Fibroblast of skin of scalp (primary cell): ENCODE measurements at places on chromosomes 13 and 19.

DNA sequence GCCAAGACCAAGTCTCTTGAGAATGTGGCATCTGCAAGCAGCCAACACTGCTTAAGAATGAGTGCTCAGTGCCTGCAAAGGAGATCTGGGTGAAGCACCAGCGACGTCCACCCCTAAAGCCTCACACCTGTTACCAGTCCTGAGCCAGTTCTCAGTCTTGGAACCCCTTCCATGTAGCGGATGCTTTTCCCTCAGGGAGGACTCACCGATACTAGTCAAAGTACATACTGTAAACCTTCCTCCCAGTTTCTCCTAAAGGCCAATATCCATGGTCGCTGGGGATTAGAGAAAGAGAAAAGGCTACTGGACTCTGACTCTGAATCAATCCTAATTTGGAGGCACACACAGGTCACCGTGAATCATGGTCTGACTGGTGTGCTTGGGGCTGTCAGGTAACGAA is 4.2 kb upstream of the PTPRH start:
- DNase-seq = no peak

- no peak for DNase-seq
These were observed 17.7 kb downstream of the LIPE start for GRCh38 chr19:42409477-42409876.

DNA sequence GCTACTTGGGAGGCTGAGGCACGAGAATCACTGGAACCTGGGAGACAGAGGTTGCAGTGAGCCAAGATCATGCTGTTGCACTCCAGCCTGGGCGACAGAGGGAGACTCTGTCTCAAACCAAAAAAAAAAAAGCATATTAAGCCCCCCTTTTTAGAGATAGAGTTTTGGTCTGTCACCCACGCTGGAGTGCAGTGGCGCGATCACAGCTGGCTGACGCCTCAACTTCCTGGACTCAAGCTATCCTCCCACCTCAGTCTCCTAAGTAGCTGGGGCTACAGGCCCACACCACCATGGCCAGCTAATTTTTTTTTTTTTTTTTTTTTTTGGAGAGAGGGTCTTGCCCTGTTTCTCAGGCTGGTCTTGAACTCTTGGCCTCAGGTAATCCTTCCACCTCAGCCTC is 34.2 kb upstream of the MAP3K10 start:
- DNase-seq = no peak

DNA sequence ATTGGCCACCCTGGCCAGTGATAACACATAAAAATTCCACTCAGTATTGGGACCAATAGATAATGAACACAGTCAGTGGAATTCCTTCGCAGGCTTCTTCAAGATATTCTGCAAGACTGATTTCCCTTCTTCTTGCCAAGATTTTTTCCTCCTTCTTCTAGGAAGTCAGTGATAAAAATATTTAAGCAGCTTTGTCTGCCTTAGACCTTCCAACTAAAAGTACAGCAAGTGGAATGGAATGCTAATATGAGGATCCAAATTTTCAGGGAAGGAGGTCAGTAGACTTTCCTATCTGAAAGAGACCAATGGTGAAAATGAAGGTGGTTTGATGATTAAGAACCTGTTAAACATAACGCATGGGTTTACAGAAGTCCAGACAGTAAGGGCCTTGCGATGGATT is 9.6 kb downstream of the STARD13 start:
- DNase-seq = peak; percentile 81

- peak; percentile 39 for DNase-seq
These were observed 224.6 kb upstream of the GPC6 start for GRCh38 chr13:93001866-93002461.

DNA sequence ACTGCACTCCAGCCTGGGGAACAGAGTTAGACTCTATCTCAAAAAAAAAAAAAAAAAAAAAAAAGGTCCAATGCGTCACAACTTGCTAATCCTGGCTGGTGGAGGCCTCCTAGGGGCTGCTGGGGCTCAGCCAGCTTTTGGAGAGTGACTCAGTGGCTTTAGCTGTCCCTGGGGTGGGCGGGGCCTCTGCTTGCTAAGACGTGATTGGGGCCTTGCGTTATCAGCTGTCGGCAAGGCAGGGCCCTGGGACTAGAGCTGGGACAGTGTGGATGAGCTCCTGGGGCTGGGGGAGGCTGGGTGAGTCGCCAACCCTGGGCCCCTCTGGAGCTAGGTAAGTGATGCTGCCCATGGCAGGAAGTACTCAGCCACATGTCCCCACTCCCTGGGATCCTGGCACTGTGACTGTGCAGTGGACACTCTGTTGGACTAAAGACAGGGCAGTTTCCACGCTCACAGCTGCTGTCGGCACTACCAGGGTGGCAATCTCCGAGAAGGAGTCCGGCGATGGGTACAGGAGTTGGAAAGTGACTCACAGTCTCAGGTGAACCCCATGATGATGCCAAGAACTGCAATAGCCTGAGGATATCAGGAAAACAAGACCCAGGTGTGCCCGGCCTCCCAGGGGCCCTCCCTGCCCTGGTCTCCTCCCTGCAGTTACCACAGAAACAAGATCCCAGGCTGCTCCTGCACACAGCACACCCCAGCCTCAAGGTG is 32.2 kb downstream of the F2RL3 start:
- peak; percentile 83 for DNase-seq

DNA sequence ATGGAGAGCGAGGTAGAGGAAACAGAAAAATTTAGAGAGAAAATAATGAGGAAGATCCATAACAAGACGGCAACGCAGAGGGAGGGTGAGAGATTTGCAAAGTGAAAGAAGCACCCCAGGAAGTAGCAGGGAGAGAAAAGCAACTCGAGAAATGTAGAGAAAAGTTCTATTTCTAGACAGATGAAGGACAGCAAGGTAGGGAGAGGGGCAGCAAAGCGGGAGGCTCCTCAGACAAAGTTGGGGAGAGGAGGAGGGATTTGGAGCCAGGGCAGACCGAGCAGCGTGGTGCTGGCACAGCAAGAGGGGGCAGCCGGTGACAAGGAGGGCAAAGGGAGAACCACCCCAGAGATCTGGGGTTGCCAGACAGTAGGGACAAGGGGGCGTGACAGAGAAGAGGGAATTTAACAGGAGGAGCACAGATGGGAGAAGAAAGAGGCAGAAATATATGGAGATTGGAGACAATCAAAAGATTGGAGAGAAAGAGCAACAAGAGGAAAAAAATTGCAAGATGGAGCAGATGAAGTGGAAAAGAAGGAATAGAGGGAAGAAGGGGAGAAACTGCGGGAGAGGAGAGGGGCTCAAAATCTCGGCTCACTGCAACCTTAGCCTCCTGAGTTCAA is 989 bp downstream of the ZNF766 start:
- peak; percentile 7 for DNase-seq

- DNase-seq = no peak
These were observed 322.4 kb downstream of the OLFM4 start for GRCh38 chr13:53351021-53351420.

DNA sequence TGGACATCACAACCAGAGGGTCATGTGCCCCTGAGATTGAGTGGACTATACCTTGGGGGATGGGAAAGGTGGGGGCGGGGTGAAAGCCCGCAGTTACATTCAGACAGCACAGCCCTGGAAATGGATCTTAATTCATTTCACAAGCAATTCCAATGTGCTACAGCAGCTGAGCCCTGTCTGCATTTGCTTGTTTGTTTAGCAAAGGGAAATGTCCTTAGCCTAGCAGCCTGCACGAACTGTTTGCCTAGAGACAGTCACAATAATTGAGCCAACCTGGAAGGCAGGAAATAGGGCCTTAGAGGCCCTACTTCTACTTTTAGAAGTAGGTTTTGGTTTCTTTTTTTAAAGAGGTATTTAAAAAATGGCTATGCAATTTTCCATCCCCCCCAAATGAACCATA is 177.3 kb upstream of the KL start:
- no peak for DNase-seq

DNA sequence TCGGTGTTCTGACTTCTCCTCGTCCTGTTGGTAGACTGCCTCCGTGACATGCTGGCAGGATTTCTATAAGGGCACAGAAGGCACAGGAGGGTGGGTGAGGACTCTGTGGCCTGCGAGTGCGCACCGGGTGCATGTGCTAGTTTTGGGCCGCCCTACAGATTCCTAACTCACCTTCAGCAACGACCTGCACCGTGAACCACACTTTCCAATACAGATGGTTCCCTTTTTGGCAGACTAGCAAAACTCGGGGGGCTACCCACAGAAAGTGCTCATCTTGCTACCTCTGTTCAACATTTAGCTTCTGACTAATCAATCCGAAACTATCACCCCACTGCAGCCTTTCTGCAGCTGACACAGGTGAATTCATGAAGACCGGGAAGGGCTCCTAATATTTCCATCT is 14.1 kb upstream of the AMER2 start:
- DNase-seq = no peak

GRCh38 chr19:46514589-46515289 is 19.1 kb upstream of the PNMA8B start:
- DNase-seq = no peak

DNA sequence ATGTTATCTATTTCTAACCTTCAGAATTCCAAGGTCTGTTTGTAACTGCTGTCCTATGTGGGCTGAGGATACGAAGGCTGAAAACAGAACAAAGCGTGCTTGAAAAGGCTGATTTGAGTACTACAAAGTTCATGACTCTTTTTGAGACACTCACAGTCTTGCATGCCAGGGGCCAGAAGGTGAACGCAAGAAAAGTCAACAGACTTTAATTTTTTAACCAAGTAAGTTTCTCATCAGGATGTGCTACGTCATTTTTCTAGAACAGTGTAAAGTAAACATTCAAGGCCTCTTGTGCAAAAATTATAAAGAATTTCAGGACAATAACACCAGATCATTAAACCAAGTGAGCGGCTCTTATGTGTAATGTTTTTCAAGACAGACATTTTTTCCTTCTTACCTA is 163.5 kb downstream of the COG6 start:
- no peak for DNase-seq

DNA sequence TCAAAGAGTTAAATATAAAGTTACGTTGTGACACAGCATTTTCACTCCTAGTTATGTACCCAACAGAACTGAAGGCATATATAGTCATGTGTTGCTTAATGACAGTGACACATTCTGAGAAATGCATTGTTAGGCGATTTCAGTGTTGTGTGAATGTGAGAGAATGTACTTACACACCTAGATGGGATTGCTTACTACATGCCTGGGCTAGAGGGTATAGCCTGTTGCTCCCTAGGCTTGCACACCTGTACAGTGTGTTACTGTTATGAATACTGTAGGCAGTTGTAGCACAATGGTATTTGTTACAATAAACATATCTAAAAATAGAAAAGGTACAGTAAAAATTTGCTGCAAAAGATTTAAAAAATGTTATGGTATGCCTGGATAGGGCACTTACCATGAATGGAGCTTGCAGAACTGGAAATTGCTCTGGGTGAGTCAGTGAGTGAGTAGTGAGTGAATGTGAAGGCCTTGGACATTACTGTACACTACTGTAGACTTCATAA is 89.2 kb downstream of the DHRS12 start:
- peak; percentile 72 for DNase-seq

GRCh38 chr19:29988351-29988750 is 46.3 kb downstream of the URI1 start:
- DNase-seq = no peak

- no peak for DNase-seq
These were observed 413.9 kb downstream of the KLF12 start for GRCh38 chr13:73720216-73720840.

GRCh38 chr13:76790980-76791819 is 95.0 kb downstream of the KCTD12 start:
- DNase-seq = no peak

DNA sequence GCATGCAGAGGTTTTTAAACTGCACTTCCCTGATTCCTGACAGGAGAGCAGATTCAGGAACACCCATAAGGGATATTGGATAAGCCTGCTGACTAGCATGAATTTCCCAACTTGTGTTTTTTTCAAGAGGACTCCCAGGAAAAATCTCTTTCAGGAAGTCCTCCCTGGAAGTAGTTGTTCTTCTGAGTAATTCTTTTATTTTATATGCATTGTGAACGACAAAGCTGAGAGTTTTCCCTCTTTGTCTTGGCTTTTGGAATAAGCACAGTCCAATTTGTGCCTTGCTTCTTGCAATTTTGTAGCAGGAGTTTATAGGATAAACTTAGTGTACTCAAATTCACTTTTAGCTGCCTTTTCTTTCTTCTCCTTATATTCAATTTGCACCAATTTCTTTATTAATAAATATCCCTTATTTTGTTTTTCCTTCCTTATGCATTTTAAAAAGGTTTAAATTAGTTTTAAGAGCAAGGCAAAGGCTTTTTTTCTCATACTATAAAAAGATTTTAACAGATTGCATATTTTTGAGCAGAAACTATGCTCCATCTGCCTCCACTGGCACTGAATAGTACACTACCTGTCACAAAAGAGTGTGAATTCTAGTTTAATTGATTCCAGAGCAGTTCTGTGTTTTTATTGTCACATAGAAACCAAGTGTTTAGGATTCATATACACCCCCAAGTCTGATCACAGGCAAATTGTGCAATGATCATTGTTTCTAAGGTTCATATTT is 543.3 kb upstream of the SPRY2 start:
- DNase-seq = no peak

- peak; percentile 59 for DNase-seq
These were observed 63.4 kb downstream of the KCTD12 start for GRCh38 chr13:76822698-76823267.

DNA sequence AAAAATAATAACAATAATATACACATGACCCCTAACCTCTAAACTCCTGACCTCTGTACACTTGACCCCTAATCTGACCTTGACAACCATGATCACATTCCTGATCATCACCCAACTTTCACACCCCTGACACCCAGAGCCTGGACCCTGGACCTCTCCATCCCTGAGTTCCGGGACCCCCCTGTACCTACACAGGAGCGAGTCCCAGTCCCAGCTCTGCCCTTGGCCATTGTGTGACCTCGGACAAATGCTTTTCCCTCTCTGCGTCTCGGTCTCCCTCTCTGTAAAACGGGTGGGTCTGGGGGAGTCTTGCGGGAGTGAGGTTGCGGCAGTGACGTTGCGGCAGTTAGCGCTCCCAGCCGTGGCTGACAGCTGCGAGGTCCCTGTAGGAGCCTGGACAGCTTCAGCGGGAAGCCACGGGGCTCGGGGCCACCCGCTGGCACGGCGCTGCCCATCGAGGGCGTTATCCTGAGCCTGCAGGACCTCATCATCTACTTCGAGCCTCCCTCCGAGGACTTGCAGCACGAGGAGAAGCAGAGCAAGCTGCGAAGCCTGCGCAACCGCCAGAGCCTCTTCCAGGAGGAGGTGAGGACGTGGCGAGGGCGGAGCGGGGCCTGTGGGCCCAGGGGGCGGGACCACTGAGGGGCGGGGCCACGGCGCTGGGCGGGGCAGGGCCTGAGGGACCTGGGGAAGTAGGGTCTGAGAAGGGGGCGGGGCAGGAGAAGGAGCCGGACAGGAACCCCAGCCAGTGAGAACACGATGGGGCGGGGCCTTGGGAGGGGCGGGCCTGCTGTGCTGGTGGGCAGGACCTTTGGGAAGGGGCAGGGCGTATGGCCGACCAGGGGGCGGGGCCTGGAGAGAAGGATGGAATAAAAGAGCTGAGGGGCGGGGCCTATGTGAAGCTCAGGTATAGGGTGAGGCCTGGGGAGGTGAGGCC is 19.2 kb downstream of the RYR1 start:
- no peak for DNase-seq
